GF-D8 (cell line): ENCODE measurements at places on chromosomes 2 and 18.

GRCh38 chr2:240453461-240454105 lies 18.1 kb downstream of the GPC1 start:
- no peak for DNase-seq

DNA sequence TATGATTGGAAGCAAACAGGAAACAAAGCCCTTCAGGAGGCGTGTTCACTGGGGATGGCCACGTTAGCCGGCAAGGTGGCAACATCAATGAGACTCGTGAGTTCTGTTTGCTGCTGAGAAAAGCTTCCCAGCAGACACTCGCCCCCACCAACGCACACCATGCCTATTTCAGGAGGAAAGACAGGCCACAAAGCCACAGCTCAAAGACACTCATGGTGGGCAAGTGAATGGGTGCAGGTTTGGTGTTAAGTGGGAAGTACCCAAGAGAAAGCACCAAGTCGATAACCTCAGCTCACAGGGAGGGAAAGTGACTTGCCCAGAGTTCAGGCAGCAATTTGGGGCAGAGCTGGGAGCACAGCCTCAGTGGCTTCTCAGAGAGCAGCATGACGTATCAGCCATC lies 10.5 kb upstream of the MTERF4 start:
- no peak for DNase-seq

DNA sequence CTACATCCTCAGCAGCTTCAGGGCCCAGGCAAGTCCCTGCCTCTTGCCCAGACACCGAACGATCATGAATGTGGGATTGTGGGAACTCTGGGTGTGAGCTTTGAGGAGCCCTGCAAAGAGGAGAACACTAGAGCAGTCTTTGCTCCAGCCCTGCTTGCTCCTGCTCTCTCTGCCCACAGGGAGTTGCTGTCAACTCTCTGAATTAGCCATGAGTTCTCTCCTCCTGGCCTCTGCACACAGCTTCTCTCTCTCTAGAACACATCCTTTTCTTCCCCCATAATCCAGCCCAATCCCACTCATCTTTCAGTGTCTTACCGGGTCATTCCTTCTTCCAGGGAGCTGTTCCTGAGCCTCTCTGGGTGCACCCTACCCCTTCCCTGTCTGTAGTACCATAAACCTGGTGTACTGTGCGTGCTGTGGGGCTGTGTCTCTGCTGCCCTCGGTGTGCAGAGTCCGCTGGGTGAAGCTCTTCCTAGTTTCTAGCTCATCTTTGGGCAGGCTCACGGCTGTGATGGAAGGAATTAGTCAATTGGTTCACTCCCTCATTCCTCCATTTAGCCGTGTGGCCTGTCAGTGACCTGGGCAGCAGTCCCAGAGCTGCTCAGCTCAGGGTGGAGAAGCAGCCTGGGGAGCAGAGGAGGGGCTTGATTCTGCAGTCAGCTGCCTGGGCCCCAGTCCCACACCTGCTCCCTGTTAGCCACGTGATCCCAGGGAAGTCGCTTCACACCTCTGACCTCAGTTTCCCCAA lies 132.9 kb upstream of the HDAC4 start:
- DNase-seq = no peak

DNA sequence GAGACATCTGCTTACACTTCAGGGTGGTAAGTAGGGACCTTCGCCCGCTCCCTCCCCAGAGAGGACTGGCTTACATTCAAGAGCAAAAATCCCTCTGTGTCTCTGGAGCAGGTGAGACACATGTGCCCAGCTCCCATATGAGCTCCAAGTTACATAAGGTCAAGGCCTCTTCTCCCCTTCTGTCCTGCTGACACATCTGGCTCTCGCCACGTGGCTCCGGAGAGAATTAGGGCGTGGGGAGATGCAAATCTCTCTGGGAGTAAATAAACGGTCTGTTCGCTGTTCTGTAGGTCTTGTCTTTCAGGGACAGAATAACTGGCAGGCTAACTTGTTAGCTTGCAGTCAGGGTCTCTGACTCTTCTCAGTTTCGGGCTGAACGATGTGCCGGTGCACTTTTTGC lies 16.2 kb downstream of the MRO start:
- no peak for DNase-seq
